ENCODE measurements at places on chromosomes 7 and 10.

DNA sequence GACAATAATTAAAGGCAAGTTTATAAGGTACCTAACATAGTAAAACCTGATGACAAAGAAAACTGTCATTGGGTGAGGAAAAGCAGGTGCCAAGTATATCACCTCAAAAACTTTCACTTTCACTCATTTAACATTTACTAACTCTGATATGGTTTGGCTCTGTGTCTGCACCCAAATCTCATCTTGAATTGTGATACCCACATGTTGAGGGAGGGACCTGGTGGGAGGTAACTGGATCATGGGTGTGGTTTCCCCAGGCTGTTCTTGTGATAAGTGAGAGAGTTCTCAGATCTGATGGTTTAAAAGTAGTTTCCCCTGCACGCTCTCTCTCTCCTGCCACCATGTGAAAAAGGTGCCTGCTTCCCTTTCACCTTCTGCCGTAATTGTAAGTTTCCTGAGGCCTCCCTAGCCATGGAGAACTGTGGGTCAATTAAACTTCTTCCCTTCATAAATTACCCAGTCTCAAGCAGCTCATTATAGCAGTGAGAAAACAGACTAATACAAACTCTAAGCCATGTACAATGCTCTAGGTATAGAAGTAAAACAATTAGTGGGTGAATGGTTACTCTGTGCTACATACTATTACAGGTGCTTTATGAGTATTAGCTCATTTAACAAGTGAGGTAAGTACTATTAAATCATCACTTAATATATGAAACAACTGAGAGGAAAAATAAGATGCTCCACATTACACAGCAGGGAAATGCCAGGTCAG lies 199.0 kb downstream of the CHCHD3 start:
- DNase-seq = no peak

GRCh38 chr10:43039624-43040481 lies 37.0 kb upstream of the RET start:
- no peak for DNase-seq

DNA sequence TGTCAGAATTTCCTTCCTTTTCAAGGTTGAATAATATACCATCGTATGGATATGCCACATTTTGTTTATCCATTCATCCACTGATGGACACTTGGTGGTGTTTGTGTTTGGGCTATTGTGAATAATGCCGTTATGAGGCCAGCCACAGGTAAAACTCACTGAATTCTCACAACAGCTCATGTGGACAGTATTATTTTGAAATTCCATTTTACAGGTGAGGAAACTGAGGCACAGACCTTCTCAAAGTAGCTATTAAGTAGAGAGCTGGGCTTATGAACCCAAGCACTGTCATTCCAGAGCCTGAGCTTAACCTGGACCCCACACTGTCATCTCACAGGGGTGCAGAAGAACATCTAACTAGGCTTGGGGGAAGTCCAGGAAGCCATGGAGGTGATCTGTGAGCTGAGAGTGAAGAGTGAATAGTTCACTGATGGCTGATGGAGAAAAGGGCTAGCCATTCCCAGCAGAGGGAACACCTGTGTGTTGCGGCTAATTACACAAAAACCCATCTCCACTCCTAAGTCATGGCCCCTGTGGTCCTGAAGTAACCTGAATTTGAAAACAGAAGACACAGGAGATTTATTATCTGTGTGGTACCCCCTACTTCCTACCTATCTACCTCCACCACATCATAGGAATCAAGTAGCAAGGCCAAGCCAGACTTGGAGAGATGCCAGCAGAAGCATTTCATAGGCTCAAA lies 8.7 kb downstream of the INMT start:
- DNase-seq = no peak

- DNase-seq = no peak
Observed at GRCh38 chr7:13159467-13160184, 472.2 kb downstream of the ARL4A start.

DNA sequence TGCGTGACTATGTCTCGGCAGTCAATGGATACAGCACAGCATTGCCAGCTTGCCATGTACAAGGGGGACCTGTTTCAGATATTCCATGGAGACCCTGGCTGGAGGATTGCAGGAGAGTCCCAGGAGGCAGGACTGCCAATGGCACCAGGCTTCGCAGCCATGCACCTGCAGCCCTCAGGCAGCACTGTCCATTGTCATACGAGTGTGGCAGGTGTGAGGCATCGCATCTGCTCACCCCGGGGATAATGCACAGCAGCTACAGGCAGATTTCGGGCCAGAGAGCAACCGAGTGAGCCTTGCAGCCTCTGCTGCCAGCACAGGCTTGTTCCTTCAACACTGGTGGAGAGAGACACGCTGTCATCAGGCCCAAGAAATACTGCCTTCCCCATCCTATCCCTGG lies 415.1 kb downstream of the PAXIP1 start:
- no peak for DNase-seq

DNA sequence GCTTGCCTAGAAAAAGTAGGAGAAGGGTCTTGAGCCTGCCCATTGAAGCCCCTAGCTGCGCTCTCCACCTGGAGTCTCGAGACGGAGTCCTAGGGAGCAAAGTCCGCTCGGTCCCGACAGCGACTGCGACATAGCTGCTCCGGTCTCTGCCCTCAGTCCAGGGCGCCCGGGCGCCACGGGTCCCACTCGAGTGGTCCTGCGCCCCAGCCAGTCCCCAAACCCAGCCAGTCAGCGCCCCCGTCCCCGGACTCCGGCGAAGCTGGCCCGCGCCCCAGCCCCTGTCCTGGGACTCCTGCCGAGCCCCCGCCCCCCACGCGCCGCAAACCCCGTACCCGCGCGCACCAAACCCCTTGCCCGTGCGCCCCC lies 490 bp downstream of the TNS3 start:
- DNase-seq = no peak

GRCh38 chr7:822692-823276 lies 9.5 kb upstream of the SUN1 start:
- no peak for DNase-seq

DNA sequence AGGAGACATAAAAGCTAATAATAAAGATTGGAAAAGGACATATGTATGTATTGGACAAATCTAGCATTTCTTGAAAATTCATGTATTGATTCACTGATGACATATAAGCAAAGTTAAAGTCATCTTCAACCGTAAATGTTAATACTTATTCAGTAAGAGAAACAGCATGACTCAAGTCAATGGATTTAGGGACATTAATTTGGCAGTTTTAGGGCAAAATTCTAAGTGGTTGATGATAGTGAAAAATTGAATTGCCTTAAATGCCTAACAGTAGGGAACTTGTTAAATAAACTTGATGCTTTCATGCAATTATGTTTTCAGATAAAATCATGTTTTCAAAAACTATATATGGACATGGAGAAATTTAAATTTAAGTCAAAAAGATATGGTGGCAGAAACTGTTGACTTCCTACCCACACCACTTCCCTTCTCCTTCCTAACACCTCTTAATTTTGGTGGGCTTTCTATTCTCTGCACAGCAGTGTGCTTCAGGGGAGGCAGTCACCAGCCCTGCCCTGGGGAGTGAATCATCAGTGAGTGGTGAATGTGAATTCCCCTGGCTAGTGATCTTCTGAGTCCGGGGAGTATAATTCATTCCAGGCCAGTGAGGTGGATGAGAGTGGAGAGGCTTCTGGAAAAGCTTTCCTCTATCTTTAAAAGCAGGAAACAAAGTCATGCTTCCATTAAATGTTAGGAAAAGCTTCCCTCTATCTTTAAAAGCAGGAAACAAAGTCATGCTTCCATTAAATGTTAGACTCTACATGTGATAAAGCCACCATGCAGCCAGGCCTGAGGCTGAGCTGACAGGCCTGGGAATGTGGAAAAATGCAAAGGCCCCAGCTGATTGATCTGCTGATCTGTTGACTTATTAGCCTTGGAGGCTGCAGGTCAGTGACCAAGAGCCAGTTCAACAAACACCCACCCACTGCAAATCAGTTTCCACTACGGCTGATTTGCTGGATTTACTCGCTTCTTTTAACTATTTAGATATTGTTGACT lies 25.2 kb upstream of the ITGB1 start:
- no peak for DNase-seq

GRCh38 chr10:70115948-70116682 lies 16.5 kb downstream of the AIFM2 start:
- no peak for DNase-seq

GRCh38 chr7:149285603-149286002 lies 23.6 kb downstream of the ZNF783 start:
- DNase-seq = no peak

DNA sequence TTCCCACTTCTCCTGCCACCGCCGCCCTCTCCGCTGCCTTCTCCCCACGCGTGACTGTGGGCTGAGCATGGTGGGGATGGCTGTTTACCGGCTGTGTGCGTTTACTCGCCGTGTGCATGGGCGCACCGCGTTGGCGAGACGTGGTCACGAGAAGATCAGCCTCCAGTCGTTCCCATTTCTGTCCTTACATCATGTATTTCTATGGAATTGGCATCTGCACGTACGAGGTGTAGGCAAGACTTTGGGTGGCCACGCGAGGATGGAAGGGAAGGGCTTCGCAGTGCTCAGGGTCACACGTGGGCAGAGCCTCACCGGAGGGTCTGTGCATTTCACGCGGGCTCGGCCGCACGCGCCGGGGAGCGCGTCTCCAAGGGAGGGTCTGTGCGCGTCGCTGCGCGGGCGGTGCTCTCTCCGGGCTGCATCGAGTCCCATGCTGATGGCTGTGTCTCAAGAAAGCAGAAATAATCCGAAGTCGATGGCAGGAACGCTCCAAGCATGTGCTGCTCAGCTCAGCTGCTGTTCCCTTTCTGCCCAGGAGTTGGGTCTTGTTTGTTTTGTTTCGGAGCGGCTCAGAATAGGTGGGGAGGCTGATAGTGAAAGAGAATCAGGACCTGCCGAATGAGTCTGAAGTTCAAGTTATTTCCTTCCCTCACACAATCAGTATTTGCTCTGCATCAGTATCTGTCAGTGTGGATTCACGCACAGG lies 973 bp downstream of the CAMK1D start:
- no peak for DNase-seq

GRCh38 chr10:5692461-5693358 lies 8.1 kb downstream of the TASOR2 start:
- DNase-seq = no peak

- no peak for DNase-seq
Observed at GRCh38 chr7:50681432-50682045, 101.2 kb downstream of the GRB10 start.

DNA sequence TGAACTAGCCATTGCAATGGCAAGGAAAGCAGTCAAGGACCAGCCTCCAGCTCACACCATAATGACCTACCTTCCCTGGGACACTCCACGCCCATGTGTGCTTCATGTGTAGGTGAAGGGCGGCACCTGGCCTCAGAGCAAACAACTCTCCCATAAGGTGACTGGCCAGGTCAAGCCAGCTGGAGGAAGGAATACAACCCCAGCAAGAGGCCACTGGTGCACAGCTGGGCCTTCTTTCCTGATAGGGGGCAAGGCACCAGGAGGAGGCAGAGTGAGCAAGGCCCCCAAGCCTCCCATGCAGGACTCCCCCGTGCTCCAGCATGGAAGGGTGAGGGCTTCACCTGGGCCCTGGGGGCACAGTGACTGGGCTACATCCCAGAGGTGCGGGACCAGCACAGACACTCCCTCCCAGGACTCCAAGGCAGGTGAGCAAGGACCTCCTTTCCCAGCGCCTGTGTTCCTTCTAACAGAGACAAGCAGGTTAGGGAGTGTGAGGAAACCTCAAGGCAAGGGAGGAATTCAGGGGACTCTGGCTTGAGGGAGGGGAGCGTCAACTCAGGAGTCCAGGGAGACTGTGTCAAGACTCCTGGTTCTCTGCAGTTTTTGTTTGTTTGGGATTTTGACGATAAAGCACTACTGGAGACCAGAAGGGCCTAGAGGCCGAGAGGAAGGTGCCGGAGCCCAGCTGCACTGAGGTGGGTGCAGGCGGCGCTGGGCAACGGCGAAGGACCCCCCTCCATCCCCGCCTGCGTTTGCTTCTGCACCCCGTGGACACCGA lies 1.7 kb downstream of the PTPRN2 start:
- DNase-seq = no peak
